A549 (cell line): ENCODE measurements at places on chromosomes 1 and 21.
A peak's percentile ranks its signal among the peaks of the same experiment; 100 is the strongest.

- no peak for DNase-seq
These were observed 75.9 kb downstream of the HLX start for GRCh38 chr1:220955116-220955515.

DNA sequence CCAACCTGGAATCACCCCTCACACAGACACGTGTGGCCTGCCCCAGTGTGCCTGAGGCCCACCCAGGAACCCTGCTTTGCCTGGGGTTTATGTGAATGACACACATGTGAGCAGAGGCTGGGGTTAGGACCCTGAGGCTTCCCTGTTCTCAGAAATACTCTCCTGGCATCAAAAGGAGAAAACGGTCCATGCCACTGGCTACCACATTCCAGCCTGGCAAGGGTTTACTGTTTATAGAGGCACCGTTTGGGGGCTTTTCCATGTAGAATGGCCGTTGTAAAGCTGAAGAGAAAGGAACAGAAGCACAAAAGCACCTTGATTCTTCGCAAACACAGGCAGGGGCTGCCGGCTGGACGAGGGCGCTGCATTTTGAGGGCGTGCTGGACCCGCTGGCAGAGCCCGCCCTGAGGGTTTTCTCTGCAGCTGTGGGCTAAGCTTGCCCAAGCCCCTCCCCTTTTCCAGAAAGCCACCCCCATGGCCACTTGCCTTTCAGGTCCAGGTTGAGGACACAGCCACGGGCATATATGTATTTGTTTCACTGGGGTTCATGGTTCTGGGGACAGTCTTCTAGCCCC, 13.0 kb downstream of the TFF3 start:
- no peak for DNase-seq

DNA sequence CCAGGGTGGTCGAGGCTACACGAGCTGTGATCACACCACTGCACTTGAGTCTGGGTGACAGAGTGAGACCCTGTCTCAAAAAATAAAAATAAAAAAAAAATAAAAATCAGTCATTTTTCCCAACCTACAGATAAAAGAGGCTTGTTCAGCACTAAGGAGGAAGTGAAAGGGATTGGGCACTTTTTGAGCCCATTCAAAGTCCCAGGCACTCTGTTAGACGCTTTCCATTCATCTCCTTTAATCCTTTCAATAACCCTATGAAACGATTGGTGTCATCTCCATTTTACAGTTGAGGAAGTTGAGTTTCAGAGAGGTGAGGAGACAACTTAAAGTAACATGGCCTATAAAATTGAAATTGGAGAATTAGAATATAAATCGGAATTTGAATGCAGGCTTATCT, 10.4 kb upstream of the AGO4 start:
- DNase-seq, result no peak

- DNase-seq, result peak; percentile 57
These were observed 37.4 kb downstream of the RASSF5 start for GRCh38 chr1:206544562-206545257.

GRCh38 chr1:239909898-239910297, 181.8 kb upstream of the FMN2 start:
- DNase-seq, result no peak

- DNase-seq, result no peak
These were observed 7.9 kb upstream of the KAZN start for GRCh38 chr1:14590411-14591180.

DNA sequence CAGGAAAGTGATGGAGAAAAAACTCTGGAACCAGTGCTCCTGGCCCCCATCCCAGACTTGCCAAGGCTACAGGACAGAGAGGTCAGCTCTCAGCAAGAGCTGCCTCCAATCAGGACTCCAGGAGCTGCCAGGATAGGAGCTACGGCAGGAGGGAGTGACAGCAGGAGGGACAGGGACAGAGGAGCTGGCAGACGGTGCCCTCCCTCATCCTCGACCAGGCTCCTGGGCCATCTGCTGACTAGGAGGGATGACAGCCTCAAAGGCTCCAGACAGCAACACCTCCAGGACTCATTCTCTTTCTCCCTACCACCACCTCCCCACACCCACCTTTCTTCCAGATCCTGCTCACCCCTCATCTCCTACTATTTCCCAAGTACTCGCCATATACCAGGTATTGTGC, 22.7 kb downstream of the DLGAP3 start:
- no peak for DNase-seq

DNA sequence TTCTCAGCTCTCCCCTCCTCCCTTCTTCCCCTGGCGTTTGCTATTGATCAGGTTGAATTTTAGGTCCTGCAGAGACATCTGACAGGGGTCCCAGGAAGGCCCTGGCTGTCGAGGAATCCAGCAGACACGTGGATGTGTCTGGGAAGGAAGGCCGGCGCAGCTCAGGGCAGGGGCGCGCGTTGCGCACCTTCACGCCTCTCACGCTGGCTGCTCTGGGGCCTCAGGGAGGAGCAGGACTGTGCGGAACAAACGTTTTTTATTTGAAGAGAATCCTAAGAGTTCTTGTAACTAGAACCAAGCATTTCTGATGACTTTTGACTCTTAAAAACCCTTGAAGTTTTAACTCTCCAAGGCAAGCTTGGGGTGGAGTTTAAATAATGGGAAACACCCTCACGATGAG, 54.2 kb downstream of the SLC37A1 start:
- DNase-seq, result no peak

GRCh38 chr1:74674278-74675048, 871 bp upstream of the ERICH3 start:
- DNase-seq, result no peak

DNA sequence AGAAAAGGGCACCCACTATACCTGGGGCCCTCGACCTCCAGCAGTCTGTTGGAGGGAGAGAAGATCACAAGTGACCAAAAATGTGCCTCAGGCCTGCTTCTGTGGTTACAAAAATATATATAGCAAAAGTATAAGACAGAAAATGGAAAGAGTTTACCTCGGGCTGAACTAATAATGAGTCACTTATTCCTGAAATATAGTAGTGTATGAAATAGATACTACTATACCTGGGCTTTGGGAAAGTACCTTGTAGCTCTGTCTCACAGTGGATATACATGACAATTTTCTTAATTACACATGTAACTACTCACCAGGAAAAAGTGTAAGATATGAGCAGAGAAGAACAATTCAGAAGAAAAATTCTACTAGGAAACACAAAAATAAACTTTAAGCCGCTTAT, 7.3 kb upstream of the APCS start:
- DNase-seq, result no peak

GRCh38 chr1:152623203-152623844, 421 bp upstream of the LCE3A start:
- DNase-seq, result no peak

DNA sequence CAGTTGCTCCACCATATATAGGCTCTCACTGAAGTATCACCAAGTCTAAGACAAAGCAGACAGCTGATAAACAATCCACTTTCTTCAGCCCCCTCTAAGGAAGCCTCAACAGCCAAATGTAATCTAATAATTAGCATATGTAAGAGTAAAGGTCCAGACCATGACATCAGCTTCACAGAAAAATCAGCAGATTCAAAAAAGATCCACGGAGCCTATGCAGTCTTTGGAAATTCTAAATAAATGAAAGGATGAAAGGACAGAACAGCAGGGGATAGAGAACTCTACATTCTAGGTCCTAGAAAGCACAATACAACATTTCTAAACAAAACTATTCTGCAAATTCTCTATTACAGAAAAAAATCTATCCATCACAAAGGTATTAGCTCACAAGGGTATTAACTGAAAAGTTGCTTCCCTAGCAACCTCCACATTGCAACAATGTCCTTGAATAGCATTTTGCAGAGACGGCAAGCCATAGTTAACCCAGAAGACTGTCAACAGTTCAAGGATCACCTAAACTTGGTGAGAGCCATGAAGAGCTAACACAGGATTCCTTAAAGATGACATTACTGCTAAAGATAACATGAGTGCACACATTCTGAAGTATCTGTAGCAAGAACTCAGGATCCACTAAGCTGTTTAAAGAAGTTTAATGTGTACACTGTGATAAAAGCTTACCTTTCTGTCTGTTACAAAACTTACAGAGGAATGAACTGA, 74.3 kb downstream of the SIPA1L2 start:
- no peak for DNase-seq

DNA sequence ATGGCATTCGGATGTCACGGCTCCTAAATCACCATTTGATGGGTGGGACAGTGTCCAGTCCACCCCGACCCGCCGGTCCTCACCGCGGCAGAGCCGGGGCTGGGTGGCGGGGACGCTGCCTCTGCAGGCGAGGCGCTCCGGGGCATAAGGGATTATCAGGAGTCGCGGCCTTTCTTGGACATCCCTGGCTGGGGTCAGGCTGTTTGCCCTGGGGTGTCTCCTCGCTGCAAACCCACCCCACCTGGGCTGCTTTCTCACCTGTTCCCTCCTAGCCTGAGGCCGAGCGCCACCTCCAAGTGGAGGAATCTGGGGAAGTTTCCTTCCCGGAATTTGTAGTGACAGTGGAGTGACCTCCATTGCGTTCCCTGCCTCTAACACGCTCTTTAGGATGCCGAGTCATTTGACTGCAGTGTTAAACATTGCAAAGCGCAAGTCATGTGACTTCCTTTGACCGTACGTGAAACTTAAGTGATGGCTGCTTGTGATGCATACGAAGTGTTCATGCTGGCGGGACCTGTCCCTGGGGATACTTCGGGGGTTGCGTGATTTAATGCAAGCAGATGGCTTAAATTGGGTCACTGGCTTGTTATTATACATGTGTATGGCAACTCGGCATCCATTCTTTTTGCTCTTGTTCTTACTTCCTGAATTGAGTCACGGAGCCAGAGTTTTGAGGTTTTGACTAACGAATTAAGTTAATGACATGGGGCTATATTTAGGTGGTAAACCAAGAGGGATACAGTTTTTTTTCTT, 536 bp downstream of the LGALS8 start:
- DNase-seq, result peak; percentile 89

DNA sequence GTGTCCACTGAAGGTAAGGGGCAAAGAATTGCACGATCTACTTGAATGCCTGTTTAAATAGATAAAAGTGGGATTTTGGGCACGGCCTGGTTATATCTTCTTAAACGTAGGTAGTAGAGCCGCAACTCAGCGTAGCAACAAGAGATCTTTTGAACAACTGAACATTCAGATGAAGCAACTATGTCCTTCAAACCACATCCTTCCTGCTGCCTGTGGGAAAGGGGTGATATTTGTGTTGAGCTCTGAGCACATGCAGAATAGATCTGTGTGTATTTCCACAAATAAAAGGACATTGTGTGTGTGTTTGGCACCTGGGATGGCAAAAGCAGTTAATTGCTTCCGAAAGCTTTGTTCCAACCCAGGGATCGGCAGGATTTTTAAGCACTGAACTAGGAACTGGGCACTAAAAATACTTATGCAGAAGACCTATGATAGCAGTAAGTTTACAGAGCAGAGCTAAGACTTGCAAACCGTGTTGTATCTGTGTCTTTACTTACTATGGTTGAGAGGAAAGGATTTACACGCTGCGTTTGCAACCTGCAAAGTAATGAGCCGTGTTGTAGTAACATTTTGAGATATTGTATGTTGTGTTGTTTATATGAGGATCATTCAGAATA, 333.4 kb downstream of the CHRM3 start:
- DNase-seq, result no peak

DNA sequence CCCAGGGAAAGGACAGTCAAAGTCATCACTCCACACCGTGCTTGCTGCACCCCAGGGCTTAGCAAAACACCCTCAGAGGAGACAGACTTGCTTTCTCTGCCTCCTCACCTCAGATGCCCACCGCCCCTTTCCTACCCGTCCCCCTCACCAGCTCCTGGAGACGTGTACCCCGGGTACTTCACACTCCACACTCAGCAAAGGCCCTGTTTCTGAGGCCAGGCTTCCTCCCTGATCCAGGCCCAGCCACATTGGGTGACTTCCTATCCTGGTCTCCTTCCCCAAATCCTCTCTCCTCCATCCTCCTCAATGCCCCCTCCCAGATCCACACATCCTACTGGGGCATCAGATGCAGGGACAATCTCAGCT, 116.7 kb downstream of the DMRTB1 start:
- DNase-seq, result no peak

DNA sequence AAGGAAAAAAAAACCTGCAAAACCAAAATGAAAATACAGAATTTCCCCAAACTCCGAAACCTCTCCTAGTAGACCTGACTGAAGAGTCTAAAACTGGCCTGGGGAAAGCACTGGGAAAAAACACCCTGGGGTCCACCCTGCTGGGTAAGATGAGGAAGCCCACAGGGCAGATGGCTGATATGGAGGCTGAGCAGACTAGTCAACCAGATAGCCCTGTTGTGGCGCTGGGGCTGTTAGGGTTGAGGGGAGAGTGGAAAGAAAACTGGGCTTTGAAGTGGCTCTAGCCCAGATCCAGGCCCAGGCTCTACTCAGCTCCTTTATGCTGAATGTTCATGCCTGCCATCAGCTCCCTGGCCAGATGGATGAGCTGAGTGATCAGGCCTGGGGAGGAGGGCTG, 6.8 kb upstream of the SLAMF1 start:
- DNase-seq, result no peak

DNA sequence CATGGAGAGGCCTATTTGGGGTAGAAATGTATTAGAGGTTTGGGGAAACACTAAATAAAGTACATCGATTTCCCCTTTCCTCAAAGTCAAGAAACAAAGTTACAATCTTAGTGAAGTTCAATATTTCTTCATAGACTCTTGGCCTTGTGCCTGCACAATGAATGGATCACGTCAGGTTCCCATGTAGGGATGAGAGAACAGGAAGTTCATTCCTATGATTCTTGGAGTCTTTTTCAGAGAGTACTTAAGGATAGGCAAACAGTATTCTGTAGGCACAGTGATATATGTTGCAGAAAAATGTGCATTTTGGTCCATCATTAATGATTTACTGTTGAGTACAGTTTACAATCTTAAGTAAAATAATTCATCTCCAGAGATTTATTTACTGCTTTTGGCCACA, 275.5 kb downstream of the RGS7 start:
- no peak for DNase-seq

GRCh38 chr1:246176126-246177024, 330.7 kb downstream of the SMYD3 start:
- no peak for DNase-seq

- DNase-seq, result no peak
These were observed 26.3 kb downstream of the SLC37A1 start for GRCh38 chr21:42539931-42540343.

GRCh38 chr21:42337276-42337675, 13.5 kb downstream of the TFF2 start:
- DNase-seq, result no peak

GRCh38 chr1:58939146-58939545, 155.3 kb upstream of the JUN start:
- no peak for DNase-seq

GRCh38 chr1:117001254-117001927, at the start of gene CD101:
Gene CD101, plus strand, starts transcription at chr1:117001760. Its CDS starts 58 bp downstream, at chr1:117001818.
- DNase-seq, result no peak

DNA sequence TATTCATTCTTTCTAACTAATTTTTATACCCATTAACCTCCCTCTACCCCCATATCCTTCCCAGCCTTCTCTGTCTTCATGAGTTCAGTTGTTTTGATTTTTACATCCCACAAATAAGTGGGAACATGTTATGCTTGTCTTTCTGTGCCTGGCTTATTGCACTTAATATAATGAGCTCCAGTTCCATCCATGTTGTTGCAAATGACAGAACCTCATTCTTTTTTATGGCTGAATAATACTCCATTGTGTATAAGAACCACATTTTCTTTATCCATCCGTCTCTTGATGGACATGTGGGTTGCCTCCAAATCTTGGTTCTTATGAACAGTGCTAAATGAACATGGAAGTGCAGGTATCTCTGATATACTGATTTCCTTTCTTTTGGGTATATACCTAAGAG, 21.5 kb downstream of the AGPAT3 start:
- no peak for DNase-seq

- no peak for DNase-seq
These were observed 45.7 kb downstream of the LRRC8D start for GRCh38 chr1:89866568-89866967.
